Ovary (tissue), 10 donors: ENCODE measurements at places on chromosomes 11 and 22. TPM values are rescaled to one million over a fixed set of nuclear protein-coding genes. Genes with fewer than 3 reads are reported as not detected.

The WNT11 gene
- 6.7 TPM for total RNA-seq

The QSER1 gene
- total RNA-seq, result 30.1 TPM

The C1QTNF4 gene
- total RNA-seq, result 29.6 TPM

The LZTR1 gene
- total RNA-seq, result 30.4 TPM

The RHOG gene
- total RNA-seq, result 49.2 TPM

DNA sequence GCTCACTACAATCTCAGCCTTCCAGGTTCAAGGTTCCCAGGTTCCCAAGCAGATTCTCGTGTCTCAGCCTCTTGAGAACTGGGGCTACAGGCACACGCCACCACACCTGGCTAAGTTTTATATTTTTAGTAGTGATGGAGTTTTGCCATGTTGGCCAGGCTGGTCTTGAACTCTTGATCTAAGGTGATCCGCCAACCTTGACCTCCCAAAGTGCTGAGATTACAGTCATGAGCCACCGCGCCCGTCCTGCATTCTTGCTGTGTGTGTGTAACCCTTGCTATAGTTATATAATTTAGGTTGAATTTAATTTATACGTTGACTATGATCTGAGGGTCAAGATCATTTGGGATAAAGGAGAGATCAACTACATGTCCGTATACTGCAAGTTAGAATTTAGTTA, 29.3 kb upstream of the ROBO3 start:
- no peak for DNase-seq

GRCh38 chr11:111797145-111797581, 31.0 kb upstream of the PPP2R1B start:
- DNase-seq, result no peak

GRCh38 chr22:45208993-45209838, 31.5 kb downstream of the KIAA0930 start:
- DNase-seq, result no peak

- no peak for DNase-seq
Observed at GRCh38 chr11:1576825-1577224, 4.8 kb upstream of the DUSP8 start.

GRCh38 chr11:17906436-17906835, 106.4 kb downstream of the SERGEF start:
- no peak for DNase-seq

GRCh38 chr22:48902001-48902869, 925.4 kb downstream of the BRD1 start:
- no peak for DNase-seq

- no peak for DNase-seq
Observed at GRCh38 chr11:77174559-77174958, 46.5 kb downstream of the MYO7A start.

DNA sequence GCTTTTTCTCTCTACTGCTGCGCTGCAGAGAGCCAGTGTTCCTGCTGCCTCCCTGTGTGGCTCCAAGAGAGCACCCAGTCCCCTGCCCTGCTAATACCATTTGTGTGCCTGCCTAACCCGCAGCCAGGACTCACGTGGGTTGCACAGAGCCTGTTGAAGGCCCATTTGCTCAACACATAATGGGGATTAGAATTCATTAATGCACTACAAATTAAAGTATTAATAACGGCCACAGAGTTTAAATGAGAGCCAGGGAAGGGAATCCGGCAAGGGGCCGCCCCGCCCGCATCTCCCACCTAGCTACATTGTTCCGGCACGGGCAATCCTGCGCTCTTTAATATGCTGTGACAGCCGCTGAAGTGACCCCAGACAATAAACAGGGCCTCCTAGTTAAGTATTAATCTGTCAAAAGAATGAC, 211.3 kb downstream of the NXPE2 start:
- no peak for DNase-seq
